ENCODE measurements at places on chromosomes 3 and 15.

- no peak for DNase-seq
Observed at GRCh38 chr3:23919628-23920027, 2.7 kb downstream of the RPL15 start.

- no peak for DNase-seq
Observed at GRCh38 chr3:125319765-125320164, 55.4 kb downstream of the ZNF148 start.

GRCh38 chr3:81624756-81625155 lies 136.7 kb downstream of the GBE1 start:
- DNase-seq = no peak

DNA sequence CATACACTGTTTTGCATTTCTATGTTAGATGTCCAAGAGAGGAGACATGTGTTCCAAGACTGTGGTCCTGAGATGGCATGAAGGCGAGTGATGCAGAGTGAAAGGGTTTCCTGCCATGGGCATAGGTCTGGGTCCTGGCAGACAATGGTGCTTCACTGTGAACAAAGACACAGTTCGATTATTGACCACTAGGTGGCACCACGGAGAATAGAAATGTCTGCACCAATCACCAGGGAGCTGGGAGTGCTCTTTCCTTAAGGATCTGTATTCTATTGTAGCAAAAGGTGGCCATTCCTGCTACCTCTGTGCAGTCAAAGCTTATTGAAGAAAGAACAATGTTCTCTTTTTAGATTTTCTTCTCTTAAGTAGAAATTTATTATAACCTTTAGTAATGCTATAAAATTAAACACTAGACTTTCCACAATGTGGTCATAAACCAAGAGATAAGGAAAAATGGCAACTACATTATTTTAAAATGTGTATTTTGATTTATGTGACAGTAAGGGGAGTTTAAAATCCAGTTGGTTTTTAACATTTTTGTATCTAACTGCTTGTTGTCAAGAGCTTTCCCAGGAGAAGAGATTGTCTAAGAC lies 88.7 kb downstream of the GABRG3 start:
- peak; percentile 1 for DNase-seq

DNA sequence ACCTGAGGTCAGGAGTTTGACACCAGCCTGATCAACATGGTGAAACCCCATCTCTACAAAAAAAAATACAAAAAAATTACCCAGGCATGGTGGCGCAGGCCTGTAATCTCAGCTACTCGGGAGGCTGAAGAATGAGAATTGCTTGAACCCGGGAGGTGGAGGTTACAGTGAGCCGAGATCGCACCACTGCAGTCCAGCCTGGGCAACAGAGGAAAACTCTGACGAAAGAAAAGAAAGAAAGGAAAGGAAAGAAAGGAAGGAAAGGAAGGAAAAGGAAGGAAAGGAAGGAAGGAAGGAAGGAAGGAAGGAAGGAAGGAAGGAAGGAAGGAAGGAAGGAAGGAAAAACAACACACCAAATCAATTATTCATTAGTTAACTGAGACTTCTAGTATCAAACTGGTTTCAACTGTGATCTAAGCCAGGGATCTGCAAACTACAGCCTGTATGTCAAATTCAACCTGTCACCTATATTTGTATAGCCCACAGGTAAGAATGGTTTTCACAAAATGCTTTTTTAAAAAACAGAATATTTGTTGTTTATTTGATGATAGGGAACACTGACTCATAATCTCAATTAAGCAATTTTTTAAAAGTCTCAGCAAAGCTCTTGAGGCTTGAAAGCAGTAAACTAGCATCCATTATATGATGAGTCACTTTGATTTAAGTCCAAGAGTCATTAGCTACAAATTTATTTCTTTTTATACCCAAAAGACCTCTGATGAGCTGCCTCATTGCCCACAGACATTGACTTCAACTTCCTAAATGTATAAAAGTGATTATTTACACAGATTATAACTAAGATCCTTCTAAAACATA lies 127.6 kb downstream of the TBL1XR1 start:
- DNase-seq = no peak
